ENCODE measurements at places on chromosomes 1 and 21.
A peak's percentile ranks its signal among the peaks of the same experiment; 100 is the strongest.

GRCh38 chr21:46206163-46207005, 22.1 kb upstream of the SPATC1L start:
- no peak for DNase-seq

- DNase-seq: no peak
These were observed 17.4 kb downstream of the CNST start for GRCh38 chr1:246583448-246584185.

DNA sequence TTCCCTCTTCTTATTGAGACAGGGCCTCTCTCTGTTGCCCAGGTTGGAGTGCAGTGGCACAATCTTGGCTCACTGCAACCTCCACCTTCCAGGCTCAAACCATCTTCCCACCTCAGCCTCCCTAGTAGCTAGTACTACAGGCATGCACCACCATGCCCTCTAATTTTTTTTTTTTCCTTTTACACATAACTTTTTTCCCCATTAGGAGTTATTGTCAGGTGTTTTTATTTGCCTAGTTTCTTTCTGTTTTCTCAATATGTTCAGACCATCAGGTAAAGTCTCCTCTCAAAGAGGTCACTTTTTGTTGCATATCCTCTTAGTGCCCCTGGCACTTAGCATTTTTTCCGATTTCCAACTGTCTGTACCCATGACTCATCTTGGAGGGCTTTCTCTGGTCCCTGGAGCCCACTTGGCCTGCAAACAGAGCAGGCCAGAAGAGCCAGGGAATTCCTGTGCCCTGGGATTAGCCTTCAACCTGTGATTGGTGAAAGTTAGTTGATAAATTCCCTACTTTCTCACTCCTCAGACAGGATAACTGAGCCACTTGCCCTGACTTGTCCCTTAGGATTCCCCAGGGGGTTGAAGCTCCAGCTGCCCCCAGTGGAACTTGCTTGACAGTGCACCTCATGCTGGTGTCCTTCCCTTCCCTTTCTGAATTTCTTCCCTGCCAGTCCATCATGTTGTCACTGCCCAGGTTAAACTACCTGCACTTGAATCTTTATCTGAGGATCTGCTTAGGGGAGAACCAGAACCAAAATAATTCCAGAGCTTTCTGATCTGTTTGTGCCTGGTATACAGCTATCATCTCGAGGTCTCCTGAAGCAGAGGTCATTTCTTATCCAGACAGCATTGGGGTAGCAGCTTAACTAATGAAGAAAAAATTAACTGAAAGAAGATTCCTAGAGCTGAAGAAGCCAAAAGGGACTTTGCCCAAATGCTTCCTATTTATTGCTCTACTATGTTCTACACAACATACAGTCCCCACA, 2.4 kb downstream of the NTPCR start:
- DNase-seq: peak; percentile 13

- DNase-seq: peak; percentile 21
These were observed 114.8 kb upstream of the PAXBP1 start for GRCh38 chr21:32886339-32886738.

- DNase-seq: no peak
These were observed 101.1 kb downstream of the ADARB1 start for GRCh38 chr21:45175326-45176095.

DNA sequence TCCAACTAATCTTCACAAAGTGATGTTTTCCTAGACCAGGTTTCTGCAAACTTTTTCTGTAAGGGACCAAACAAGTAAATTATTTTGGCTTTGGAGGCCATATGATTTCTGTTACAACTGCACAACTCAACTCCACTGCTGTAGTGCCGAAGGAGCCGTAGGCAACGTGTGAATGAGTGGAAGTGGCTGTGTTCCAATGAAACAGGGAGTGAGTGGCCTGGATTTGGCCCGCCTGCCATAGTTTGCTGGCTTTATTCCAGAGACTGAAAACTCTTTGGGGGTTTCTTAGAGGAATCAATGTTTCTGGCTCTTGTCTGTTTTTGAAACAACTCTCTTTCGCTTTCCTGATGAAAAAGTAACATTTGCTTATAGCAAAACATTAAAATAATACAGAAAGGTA, 12.6 kb upstream of the ACTL8 start:
- no peak for DNase-seq

GRCh38 chr21:31459457-31459856, 115.4 kb upstream of the TIAM1 start:
- DNase-seq: no peak

DNA sequence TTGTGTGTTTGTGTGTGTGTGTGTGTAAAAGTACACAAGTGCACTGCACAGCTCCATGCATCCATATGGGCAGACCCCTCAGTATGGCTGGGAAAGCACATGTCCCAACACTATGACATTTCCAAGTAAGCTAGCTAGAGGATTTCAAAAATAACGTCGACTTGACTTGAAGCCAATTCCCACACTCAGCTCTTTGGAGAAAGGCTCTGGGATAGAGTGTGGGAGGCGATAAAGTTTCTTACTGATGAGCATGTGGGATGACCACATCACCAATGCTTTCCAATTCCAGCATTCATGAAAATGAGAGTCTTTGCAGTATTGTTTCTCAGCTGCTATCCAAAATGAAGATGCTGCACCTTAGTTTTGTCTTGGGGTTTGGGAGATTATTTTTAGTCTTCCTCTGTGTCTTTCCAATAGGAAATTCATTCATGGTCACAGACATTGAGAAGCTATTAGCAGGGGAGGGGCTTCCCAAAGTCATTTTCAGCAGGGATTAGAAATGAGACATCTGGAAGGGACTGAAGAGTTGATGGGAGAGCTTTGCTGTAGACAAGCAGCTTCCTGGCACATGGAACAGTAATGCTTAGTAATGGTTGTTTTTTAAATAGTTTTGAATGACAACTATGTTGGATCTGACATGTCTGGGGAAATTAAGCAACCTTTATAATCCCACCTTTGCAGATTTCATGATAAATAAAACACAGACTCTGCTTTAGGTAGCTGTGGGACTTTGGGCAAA, 143.5 kb downstream of the ASTN1 start:
- no peak for DNase-seq

- DNase-seq: no peak
These were observed 293.1 kb downstream of the LMX1A start for GRCh38 chr1:165063181-165063965.

DNA sequence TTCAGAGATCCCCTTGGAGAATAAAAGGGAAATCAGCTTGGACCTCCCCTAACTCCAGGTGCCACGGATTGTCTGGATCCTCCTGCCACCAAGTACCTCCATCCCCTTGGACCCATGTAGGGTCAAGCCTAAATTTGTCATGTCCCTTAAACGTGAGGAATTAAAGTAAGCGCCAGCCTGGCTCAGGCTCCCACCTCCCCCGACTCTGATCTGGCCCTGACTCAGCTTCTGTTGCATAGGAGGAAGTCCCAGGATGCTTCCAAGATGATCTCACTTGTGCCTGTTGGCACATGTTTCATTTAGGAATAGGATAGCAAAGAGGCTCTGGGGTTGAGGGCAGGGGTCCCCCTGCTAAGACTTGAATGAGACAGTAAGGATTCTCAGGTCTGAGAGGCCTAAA, 231.9 kb upstream of the JUN start:
- DNase-seq: no peak

- no peak for DNase-seq
These were observed 28.3 kb downstream of the HEATR1 start for GRCh38 chr1:236576004-236576403.

- DNase-seq: no peak
These were observed 398.7 kb downstream of the BRINP2 start for GRCh38 chr1:177569476-177569875.

- no peak for DNase-seq
These were observed 1.1 kb downstream of the TOR1AIP1 start for GRCh38 chr1:179883040-179883744.

DNA sequence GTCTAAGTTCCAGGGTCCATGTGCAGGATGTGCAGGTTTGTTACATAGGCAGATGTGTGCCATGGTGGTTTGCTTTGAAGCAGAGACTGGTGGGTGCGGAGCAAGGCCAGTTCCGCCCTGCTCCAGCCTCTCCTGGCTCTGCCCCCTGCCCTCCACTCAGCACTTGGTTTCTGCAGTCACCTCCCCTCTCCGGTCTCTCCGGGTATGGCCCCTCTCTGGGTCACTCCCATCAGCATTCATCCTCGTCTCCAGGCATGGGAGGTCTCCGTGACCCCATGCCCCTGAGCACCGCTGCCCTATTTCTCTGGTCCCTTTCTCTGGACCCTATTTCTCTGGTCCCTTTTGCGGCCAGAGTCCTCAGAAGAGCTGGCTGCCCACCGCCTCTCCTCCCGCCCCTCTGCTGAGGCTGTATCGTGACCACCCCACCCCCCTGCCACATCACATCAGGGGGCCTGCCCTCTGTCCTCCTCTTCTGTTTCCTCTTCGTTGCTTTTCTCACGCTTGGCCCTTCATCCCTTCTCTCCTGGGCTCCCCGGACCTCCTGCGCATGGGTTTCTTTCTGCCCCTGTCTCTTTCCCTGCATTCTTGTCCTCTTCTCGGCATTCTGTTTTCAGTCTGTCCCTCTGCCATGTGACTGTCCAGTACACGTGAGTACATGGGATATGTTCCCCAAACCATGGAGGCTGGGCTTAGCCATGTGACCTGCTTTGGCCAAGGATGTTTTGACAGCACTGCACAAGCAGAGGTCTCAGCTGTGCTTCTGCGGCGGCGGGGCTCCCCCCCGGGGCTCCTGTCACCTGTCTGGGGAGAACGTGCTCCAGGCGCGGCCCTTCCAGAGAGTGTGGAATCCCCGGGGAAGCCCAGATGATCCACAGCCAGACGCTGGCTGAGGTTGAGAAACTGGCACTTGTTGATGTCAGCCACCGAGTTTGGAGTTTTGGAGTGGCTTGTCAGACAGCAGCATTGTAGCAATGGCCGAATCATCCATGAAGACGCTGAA, 54.4 kb upstream of the C1orf174 start:
- DNase-seq: no peak

DNA sequence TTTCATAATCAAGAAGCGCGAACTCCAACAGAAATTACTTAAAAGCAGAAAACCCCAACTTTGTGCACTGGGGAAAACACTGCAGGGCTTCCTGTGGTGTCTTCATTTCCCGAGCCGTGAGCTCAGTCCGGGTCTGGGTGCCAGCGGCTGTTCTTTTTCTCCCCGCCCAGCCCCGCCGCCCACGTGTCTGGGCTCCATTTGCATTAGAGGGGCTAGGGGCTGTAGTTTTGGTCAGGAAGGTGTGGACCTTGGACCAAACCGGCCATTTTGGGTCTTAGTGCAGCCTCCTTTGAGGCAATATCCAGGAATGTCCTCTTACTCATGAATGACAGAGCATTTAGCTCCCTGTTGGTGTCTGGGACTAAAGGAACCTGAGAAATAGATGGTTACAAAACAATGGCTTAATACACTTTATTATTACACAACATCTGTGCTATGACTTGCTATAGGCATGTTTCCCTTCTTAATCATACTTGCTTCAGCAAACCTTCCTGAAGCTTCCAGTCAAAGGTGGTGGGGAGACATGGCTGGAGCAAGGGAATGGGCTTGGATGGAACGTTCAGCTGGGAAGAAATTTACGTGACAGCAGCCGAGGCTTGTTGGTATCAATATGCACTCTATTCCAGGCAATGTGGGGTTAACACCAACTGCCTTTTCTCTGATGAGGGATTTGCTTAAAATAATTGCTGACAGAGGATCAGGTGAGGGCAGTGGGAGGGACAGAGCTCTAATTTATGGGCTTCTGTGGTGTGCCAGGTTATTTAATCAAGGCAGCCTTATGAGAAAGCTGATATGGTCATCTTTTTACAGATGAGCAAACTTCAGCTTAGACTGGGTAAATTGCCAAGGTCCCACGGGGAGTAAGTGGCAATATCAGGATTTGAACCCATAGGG, 1.1 kb downstream of the AGTRAP start:
- peak; percentile 25 for DNase-seq

GRCh38 chr1:153447498-153448170, 12.8 kb downstream of the S100A7 start:
- DNase-seq: no peak

GRCh38 chr1:32005522-32005921, 8.1 kb upstream of the KHDRBS1 start:
- no peak for DNase-seq

DNA sequence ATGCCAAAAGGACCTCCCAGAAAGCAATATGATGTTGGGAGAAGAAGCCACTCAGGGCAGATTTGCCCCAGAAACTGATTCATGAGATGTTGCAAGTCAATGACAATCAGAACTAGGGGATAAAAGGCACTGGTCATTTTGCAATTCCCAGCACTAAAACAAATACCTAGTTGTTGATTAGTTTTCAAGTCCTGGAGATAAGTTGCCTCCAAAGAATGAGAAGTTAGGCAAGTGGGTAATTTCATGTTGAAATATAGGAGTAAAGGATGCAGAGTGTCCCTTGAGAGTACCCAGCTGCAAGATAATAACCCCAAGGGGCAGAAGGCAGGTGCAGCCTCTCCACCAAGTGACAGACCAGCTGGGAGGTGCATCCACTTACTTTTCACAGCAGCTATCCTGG, 363.6 kb downstream of the PBX1 start:
- no peak for DNase-seq

DNA sequence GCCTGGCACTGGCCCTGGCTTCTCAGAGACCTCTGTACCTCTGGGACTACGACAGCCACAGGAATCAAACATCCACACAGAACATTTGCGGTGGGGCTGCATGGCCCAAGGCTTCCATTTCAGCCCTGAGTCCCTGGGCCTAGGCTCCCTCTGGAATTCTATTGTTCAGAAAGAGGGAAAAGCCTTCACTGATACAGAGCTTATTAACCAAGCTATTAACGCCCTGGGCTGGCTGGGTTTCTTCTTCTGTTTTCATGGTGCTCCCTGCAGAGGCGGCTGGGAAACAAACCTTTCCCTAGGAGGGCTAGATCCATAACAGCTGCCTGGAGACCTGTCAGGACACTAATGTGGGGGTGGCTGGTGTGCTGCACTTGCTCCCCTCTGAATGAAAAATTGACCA, 88.2 kb downstream of the KAZN start:
- no peak for DNase-seq

DNA sequence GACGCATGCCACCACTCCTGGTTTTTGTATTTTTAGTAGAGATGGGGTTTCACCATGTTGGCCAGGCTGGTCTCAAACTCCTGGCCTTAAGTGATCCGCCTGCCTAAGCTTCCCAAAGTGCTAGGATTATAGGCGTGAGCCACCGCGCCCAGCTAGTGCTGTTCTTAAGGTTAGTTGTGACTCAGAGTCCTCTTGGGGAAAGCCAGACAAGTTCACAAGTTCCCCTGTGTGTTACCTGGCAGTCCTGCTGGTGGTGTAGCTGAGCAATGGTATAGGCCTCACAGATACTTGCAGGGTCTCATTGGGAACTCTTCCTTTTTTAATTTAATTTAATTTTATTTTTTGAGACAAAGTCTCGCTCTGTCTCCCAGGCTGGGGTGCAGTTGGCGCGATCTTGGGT, 10.6 kb downstream of the CFAP126 start:
- DNase-seq: no peak

DNA sequence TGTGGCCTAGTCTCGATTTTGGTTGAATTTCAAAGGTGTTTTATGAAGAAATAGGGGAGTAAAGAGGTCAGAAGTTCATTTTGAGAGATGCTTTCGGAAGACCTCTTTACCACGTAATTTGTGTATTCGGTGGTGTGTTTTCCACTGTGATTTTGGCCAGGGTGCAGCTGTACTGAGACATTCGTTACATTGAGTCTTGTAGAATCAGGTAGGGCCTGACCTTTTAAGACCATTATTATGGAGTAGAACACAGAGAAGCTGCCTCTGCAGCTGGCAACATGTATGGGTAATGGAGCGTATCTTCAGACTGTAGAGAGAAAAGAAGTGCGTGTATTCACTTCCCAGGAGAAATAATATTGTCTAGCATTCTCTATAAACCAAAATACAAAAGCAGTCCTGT, 326.5 kb downstream of the PDE4B start:
- DNase-seq: no peak
